ENCODE measurements at places on chromosomes 1 and 21.
A peak's percentile ranks its signal among the peaks of the same experiment; 100 is the strongest.

GRCh38 chr1:246448373-246448772 is 58.7 kb downstream of the SMYD3 start:
- DNase-seq, result no peak

DNA sequence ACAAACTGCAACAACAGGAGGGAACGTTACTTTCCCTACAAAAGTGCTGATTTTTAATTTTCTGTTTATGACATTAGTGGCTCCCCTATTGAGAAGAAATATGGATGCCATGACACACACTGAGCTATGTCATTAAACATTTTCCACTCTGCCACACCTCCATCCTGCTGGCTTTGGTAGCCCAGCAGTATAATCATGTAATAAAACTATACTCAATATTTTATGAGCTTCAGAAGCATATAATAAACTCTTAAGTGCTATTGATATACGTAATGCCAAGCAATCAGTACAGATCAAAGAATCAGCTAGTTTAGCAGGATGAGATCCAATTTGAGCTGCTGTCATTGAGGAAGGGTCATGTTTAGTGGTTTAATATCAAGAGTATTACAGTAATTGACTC is 141.3 kb upstream of the LRRC7 start:
- DNase-seq, result no peak

DNA sequence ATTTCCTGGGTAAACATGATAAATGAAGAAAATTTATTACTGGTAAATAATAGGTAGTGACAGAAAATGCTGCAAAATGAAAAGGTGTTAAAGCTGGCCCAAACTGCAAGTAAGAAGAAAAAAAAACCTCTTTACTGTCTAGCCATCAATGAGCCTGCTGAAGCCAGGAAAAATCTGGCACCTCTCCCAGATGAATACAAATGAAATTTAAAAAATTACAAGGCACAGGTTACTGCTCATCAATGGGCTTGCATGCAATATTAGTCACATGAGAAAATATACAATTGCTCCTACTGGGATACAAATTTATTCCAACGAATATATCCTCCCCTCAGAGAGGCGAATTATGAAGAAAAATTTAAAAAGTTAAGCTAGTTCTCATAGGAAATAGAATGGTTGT is 1422.5 kb downstream of the KCNT2 start:
- no peak for DNase-seq

DNA sequence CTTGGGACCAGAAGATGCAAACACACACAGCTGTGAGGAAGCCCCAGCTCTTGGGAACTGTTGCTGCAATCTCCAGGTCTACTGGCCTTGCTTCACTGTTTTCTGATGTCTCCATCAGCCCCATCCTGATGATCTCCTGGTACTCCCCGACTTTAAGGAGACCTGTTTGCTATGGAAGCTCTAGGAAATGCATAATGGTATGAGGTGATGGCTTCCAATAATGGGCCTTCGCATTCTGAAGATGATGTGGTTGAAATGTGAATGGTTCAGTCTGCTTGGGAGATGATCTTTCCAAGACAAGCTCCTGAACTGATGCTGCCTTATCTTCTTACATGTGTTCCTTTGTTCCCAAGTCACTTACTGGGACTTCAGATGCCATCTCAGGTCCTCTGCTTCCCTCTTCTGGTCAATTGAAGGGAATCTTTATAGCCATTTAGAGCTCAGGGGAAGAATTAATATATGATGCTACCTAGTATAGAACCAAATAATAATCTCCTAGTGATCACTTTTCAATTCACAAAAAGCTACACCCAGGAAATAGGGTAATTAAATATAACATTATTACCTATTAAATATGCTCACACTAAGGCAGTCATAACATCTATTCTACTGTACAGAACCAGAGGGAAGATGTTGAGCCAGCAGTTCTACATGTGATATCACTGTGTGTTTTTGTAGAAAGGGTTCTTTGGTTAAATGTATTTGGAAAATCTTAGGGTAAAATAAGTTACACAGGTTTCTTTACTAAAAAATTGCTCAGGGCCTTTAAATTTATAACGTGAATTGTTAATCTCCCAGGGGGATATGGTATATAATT is 73.9 kb upstream of the VTCN1 start:
- peak; percentile 64 for DNase-seq

- peak; percentile 87 for DNase-seq
Measured at GRCh38 chr1:93219443-93219842, 38.9 kb downstream of the CCDC18 start.

Measured in iris pigment epithelial cell (primary cell).